ENCODE measurements at places on chromosomes 1 and 21.

DNA sequence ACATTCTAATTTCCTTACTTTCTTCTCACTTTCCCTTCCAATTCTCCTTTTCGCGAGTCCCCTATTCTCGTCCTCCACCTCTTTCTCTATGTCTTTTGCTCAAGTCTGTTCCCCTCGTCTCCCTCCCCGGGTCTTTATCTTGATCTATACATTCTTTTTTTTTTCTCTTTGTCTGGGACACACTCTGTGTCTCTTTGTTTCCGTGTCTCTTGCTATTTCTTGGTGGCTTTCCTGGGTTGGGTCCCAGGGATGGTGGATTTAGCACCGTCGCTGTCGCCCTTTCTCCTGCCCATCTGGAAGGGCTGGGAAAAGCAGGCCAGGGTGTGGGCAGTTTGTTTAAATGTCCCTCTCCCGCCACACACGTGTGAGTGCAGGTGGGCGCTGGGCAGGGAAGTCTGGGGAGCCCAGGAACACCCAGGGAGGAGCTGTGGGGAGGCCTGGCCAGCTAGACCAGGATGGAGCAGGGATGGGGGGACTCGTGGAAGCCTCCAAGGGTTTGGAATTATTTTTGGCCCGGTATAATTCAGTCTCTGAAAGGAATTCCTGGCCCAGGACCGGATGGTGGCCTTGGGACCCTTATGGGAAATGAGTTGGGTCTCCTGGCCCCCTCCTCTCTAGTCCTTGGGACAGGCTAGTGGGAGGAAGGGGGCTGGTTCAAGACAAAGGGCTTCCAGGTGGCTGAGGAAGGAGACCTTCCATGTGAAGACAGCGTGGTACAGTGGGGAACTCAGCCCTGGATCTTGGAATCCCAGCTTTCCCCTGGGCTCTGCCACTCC, 9.5 kb upstream of the ID3 start:
- no peak for DNase-seq

DNA sequence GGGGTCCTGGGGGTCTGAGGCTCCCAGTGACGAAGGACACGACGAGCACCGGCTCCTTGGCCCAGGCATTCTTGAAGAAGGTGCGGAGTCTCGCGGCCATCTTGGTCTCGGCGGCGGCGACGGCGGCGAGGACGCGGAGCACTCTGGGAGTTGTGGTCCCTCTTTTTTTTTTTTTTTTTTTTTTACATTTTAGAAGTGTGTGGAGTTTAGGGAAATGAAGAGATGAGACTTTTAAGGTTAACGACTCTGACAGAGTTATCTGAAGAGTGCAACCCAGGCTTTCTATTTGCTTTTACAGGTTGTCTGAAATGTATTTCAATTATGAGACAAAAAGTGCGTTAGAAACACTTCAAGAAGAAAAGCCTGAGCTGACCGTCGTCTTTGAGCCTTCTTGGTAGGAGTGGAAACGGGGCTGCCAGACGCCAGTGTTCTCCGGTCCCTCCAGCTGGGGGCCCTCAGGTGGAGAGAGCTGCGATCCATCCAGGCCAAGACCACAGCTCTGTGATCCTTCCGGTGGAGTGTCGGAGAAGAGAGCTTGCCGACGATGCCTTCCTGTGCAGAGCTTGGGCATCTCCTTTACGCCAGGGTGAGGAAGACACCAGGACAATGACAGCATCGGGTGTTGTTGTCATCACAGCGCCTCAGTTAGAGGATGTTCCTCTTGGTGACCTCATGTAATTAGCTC, 9.7 kb downstream of the OR2B11 start:
- DNase-seq, result peak; percentile 51

GRCh38 chr1:204621996-204622395, 63.5 kb downstream of the LRRN2 start:
- DNase-seq, result no peak

GRCh38 chr1:59384443-59384842, 87.5 kb downstream of the FGGY start:
- DNase-seq, result no peak

DNA sequence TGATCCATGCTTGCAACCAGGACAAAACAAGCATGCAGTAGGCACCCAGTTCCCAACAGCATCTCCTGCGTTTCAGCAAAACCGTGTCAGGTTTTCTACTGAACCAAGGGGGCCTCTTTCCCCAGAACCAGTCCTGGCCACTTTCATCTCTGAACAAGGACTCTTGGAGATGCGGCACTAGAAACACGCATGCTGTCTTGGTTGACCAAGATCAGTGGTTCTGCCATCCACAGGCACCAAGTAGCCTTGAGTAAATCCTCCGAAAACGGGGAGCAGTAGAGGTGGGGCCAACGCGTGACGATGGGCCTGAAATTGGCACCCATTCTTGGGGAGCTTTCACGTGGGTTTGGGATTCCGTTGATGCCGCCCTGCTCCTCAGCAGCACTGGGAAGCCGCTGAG, 62.5 kb upstream of the AJAP1 start:
- no peak for DNase-seq
